Stimulated activated CD8-positive, alpha-beta memory T cell treated with anti-CD3 and anti-CD28 coated beads, Interleukin-7, amount 100 ng/mL, for 4 hours (primary cell): ENCODE measurements at places on chromosomes 1 and 21.

DNA sequence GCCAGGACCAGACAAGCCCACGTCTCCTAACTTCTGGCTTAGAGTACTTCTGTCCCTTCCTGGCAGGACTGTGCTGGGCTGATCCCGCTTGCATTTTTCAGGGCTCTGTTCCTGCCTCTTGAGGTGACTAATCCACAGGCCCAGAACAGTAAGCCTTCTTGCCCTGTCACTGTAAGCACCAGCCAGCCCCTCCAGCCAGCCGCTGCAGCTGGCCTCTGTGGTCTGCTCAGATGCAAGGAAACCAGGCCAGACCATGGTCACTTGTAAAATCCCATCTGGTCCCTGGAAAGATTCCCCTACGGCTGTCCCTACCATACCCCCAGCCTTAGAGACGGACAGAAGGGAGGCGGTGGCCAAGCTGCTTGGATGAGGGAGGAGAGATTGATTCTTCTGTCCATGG lies 74.2 kb downstream of the KIRREL1 start:
- no peak for DNase-seq

DNA sequence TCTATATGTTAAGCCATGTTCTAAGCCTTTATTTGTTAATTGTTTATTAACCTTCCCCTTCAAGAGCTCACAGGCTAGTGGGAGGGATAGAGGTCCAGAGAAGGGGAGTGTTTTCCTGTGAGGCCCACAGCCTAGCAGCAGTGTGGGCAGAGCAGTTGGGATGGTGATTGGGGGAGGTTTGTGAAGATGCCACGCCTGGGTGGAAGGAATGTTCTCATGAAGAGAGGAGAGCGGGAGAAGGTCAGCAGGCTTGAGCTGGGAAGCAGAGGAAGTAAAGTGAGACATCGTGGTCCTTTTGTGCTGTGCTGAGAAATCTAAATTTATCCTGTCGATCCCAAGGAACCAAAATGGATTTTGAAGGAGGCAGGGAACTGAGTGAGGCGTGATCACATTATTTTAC lies 42.6 kb downstream of the TRAPPC10 start:
- DNase-seq, result no peak

GRCh38 chr1:7110321-7110720 lies 325.1 kb downstream of the CAMTA1 start:
- DNase-seq, result no peak

GRCh38 chr1:170530972-170531757 lies 801 bp upstream of the GORAB start:
- no peak for DNase-seq

DNA sequence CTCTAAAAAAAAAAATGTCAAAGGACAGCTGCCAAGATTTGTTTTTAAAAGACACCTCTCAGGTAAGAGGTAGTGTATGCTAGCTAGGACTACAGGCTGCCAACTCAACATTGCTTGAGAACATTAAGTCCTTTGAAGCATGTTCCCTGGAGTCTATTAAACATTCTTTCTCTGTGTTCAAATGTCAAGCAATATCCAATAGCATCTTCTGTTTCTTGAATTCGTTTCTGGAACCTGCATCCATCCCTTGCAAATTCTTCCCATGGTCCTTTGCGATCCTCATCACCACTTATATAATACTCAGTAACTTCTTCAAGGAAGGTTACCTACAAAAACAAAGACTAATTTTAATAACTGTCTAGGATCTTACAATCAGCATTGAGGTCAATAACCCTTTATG lies 5.6 kb downstream of the PPP1R15B start:
- no peak for DNase-seq

- DNase-seq, result no peak
Measured at GRCh38 chr1:164953815-164954214, 394.8 kb downstream of the PBX1 start.

DNA sequence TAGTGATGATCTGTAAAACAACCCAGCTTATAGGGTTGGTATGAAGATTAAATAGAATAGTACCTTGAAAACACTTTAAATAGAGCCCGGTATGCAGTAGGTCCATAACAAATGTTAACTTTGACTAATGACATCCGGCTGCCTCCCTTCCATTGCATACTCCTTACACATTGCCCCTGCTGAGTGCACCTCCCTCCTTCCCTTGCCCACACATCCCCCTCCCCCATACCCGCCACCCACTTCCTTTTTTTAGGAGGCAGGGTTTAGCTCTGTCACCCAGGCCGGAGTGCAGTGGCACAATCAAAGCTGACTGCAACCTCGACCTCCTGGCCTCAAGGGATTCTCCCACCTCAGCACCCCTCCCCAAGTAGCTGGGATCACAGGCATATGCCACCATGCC lies 24.4 kb upstream of the ZC3H12A start:
- no peak for DNase-seq
